ENCODE measurements at places on chromosomes 2 and 18. TPM values are rescaled to one million over a fixed set of nuclear protein-coding genes. Genes with fewer than 3 reads are reported as not detected.

- no peak for DNase-seq
Observed at GRCh38 chr2:194962254-194962653, 694.8 kb upstream of the SLC39A10 start.

GRCh38 chr18:22314420-22314819, 103.3 kb downstream of the CTAGE1 start:
- DNase-seq, result no peak

GRCh38 chr2:54384301-54385203, 71.6 kb upstream of the SPTBN1 start:
- DNase-seq, result peak; percentile 21

The RELCH gene
- total RNA-seq, result 25.3 TPM

- DNase-seq, result no peak
Observed at GRCh38 chr2:85699325-85699724, 5.2 kb downstream of the GNLY start.

GRCh38 chr2:129369437-129369836, 610.0 kb upstream of the RAB6C start:
- no peak for DNase-seq

- no peak for DNase-seq
Observed at GRCh38 chr2:46535896-46536295, 56.5 kb downstream of the TMEM247 start.

The COBLL1 gene
- 6.3 TPM for total RNA-seq

DNA sequence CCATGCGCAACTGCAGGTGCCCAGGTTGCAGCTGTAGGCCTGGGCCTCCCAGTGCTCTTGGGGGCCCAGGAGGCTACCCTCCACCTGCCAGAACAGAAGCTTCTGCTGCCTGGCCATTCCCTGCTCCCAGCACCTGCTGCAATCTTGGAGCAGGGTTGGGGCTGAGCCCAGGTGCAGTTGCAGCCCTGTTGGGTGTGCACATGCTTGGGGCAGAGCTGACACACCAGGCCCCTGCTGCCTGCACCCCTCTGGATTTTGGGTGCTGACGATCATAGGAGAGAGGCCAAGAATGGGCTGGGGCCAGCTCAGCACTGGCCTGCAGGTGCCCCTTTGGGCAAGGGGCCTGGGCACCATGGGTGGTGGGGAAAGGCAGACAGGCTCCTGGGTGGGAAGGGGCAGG, 20.5 kb upstream of the SP140L start:
- DNase-seq, result no peak

The FBLN7 gene
- total RNA-seq, result 0.80 TPM

DNA sequence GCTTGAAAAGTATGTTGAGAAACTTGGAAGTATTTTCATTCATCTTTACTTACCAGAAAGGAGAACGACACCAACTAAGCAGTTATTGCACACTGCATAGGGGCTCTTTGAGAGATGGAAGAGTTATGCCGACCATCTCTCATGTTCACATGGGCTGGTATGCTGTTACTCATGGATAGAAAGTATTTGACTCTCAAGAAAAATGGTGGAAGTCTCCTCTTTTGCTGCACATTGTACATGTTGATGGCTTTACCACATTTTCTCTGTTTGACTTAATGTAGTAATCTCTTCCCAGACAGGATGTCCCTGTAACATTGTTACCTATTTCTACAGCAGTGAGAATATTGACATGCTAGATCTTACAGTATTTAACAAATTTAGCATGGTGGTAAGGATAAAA, 23.2 kb downstream of the CAB39 start:
- no peak for DNase-seq

GRCh38 chr2:109275120-109276012, 146.4 kb downstream of the SH3RF3 start:
- DNase-seq, result no peak

The CCDC85A gene
- 0.22 TPM for total RNA-seq

DNA sequence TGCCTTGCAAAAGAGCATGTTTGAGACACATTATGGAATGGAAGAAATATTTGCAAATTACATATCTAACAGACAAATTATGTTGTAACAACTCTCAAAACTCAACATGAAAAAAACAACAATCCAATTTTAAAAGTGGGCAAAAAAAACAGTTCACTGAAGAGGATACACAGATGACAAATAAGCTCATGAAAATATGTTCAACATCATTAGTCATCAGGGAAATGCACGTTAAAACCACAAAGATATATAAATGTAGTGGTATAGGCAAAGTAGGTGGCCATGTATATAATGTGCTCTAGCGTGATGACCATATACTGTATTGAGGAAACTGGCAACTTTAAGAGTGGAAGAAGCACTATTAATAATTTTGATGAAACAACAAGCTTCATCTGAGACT, 220.1 kb downstream of the IRS1 start:
- DNase-seq, result no peak

DNA sequence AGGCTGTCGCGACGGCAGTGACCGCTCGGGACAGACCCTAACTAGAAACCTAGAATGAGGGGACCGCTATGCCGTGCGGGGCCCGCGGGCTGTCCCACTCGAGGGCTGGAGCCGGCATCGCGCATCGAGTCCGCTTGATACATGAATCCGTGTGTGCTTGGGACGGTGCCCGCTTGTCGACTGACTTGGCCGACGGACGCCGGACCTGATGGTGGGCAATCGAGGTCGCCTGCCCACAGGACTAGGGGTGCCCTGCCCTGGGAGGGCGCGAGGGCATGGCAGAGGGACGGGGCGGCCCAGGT, 749 bp upstream of the PTMA start:
- peak; percentile 56 for DNase-seq

The TCF23 gene
- total RNA-seq, result 0.14 TPM

The NEURL3 gene
- not detected for total RNA-seq

Measured in WTC11 (cell line).